ENCODE measurements at places on chromosomes 2 and 18. TPM values are rescaled to one million over a fixed set of nuclear protein-coding genes. Genes with fewer than 3 reads are reported as not detected.

The FLACC1 gene
- total RNA-seq: 0.13 TPM

The RUFY4 gene
- total RNA-seq: not detected

The CYTIP gene
- not detected for total RNA-seq

The GEN1 gene
- 5.6 TPM for total RNA-seq

All from dermis microvascular lymphatic vessel endothelial cell (primary cell).